Lower lobe of right lung (tissue), 2 donors: ENCODE measurements at places on chromosomes 11 and 22.

DNA sequence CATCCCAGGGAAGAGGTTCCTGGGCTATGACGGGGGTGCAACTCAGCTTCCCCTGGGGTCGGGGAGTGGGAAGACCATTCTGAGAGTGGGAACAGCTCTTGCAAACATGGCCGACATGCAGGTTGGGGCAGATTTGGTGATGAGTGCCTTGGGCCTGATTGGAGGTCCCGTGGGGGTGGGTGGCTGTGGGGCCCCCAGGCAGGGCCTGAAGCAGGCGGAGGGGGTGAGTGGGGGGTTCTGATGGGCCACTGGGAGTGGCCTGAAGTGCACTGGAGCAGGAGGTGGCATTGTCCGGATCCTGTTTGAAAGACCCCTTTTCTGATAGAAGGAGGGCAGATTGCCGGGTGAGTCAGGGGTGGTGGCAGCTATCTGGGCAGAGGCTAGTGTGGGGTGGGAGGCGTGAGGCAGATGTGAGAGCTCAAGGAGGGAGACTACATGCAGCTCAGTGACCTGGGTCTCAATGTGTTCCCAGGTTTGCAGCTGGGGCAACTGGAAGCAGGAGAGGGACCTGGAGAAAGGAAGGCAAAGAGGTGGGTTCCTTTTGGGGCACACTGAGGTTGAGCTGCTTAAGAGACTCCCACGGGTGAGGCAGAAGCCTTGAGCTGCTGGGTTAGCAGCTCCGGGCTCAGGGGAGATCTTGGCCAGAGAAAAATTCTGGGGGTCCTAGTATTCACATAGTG lies 15.1 kb downstream of the MYEOV start:
- no peak for DNase-seq

GRCh38 chr22:27690599-27690998 lies 111.0 kb downstream of the MN1 start:
- DNase-seq: no peak

DNA sequence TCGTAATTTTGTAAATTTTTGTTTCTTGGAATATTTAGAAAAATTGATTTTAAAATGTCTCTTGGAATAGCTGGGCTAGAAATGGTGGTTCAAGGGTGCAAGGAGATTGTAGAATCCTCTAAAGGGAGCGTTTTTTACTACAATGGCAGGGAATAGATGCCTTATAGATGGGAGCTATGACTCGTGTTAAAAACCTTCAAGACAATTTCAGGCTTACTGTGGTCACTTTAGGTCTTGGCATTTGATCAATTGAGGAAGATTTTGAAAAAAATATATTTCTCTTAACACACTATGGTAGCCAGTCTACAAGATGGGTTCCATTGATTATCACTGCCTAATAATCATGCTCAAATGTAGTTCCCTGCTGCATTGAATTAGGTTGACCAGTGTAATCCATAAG lies 25.0 kb downstream of the METTL15 start:
- DNase-seq: no peak

GRCh38 chr22:50008151-50009040 lies 4.2 kb downstream of the IL17REL start:
- peak; percentile 43 for DNase-seq

DNA sequence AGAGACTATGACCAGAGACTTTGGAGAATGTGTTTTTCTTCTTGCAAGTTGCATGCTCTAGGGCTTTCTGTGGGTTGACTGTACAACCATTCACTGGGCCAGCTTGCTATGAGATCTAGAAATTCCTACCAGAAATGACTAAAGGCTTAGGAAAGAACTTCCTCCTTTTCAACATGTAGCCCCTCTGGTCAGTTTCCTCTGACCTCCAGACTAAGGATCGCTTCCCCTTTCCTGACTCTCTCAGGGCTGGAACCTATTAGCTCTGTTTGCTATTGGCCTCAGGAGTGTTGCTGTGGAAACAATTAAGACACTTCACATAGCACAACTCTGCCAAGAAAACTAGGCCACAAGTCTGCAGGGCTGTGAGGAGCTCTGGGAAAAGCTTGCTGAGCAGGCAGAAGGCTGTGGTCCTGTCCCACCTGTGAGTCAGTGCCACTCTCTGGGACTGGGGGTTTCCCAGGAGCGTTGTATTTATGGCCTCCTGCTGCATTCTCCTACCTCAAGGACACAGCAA lies 10.7 kb downstream of the CRY2 start:
- peak; percentile 74 for DNase-seq

DNA sequence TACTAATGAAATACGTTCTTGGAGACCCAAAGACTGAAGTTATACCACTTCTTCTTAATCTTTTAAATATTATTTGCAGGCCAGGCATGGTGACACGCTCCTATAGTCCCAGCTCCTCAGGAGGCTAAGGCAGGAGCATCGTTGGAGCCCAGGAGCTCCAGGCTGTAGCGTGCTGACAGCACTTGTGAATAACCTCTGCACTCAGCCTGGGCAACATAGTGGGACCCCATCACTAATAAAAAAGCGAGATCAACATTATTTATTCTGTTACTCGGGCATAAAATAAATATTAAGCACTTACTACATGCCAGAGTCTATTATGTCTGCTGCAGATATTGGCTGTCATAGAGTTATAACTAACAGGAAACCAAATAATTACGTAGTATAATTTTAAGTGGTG lies 720 bp upstream of the MED17 start:
- no peak for DNase-seq

DNA sequence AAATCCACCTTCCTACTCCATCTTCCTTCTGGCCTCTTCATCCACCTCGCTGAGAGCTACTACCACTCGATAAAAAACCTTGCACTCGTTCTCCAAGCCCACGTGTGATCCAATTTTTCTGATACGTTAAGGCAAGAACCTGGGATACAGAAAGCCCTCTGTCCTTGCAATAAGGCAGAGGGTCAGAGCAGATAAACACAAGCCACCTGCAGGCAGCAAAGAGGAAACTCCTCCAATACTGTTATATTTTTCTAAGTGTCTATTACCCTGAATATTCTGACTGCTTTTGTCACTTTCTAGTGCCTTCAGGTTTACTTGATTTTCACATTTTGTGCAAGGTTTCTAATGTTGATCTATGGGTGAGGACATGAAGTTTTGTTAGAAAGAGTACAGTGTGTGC lies 26.6 kb downstream of the TRIM5 start:
- DNase-seq: no peak

GRCh38 chr11:67638535-67639437 lies 777 bp downstream of the TBX10 start:
- DNase-seq: no peak

- no peak for DNase-seq
Observed at GRCh38 chr11:28071305-28071704, 36.7 kb downstream of the KIF18A start.

- no peak for DNase-seq
Observed at GRCh38 chr11:119432484-119433357, 9.7 kb upstream of the THY1 start.

DNA sequence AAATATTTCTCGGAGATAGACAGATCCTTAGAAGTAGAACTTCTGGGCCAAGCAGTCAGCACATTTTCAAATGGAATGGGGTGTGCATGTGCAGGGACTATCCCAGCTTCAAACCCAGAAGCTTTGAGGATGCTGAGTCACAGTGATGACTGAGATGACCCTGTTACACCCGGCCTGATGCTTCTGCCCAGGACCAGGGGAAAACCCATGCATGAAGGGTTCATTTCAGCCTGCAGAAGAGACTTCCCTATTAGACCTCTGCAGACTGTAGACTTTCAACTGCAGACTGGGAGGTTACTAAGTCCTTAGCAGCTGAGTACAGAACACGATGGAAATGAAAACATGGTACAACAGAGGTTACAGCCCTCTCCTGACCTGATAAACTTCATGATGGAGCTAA lies 3.6 kb upstream of the OR2AT4 start:
- no peak for DNase-seq

DNA sequence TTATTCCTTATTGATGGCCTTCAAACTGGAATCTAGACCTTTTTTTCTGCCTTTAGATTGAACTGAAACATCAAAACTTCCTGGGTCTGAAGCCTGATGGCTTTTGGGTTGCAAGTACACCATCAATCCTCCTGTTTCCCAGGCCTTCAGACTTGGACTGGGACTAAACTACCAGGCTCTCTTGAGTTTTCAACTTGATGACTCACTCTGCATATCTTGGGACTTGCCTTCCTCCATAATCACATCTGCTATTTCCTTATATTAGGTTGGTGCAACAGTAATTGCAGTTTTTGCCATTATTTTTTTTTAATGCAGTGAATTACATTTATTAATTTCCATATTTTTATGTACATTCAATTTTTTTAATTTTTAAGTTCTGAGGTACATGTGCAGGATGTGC lies 7.0 kb downstream of the OR51B5 start:
- no peak for DNase-seq

GRCh38 chr11:3876613-3877012 lies 21.1 kb downstream of the STIM1 start:
- DNase-seq: no peak

DNA sequence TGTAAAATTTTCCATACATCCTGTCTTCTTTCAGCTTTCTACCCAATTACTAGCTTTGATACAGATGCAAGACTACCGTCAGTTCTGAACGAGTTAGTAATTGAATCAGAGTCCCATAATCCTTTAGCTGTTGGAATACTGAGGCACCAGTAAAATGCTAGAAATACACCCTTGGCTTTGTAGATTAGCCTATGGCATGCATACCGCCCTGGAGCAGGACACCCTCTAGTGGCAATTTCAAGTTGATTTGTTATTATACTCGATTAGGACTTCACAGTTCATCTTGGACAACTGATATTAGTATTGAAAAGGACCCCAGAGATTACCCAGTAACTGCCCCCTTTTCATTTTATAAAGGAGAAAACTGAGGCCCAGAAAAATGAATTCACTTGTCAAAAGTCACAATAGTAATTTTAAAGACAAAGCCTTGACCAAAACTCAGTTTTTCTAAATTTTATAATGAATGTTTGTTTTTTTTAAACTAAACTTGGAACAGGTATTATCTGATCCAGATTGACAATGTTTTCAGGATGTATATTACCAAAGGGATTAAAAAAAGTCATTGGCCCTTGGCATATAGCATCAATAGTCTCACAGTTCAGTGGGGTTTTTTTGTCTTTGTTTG lies 72.6 kb downstream of the HIPK3 start:
- no peak for DNase-seq

DNA sequence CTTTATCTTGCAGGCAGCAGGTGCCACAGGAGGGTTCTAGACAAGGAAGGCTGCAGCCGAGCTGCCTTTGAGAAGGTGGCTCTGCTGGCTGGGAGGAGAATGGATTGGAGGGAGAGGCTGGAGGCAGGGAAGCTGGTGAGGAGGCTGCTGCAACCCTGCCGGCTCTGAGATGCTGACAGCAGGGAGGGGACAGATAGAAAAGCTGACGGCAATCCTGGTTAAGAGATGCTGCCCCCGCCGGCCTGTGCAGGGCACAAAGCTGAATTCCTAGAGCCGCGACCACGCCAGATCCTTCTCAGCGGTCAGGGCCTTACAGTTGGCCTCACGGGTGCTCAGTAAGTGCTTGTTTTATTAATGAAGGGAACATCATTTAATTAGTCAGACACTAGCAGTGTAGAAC lies 105.4 kb downstream of the CACNA1I start:
- no peak for DNase-seq

GRCh38 chr22:46895753-46896152 lies 133.3 kb downstream of the TBC1D22A start:
- no peak for DNase-seq

GRCh38 chr22:22460635-22461034 lies 47.9 kb downstream of the ZNF280B start:
- no peak for DNase-seq

- peak; percentile 36 for DNase-seq
Observed at GRCh38 chr11:624705-625635, at the start of gene CDHR5. TSS of gene CDHR5 (minus strand) at chr11:624955. CDS start at chr11:624902, 53 bp downstream.

- DNase-seq: no peak
Observed at GRCh38 chr11:78381865-78382264, 35.8 kb downstream of the GAB2 start.

- DNase-seq: no peak
Observed at GRCh38 chr11:12845739-12846358, 163.3 kb upstream of the RASSF10 start.

- DNase-seq: no peak
Observed at GRCh38 chr22:47298017-47298785, 535.8 kb downstream of the TBC1D22A start.

- DNase-seq: no peak
Observed at GRCh38 chr11:79209540-79210266, 231.1 kb downstream of the TENM4 start.

DNA sequence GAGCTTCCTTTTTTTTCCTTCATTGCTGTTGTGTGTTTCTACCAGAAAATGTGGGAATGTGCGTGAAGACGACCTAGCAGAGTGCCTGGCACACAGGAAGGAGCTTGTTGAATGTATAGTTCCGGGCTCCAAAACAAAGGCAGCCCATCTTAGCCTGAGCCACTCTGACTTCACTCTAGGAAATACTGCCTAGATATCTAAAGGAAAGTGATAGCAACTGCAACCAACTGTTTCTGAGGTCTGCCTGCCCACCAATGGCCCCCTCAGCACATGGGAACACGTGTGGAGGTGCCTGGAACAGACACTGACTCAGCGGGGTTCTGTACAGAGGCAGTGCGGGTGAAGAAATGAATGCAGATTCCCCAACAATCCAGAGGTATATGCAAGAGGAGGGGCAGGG lies 14.7 kb upstream of the XBP1 start:
- no peak for DNase-seq

- no peak for DNase-seq
Observed at GRCh38 chr11:122305426-122306320, 189.7 kb upstream of the BLID start.

GRCh38 chr11:12765428-12765827 lies 91.2 kb downstream of the TEAD1 start:
- DNase-seq: no peak

DNA sequence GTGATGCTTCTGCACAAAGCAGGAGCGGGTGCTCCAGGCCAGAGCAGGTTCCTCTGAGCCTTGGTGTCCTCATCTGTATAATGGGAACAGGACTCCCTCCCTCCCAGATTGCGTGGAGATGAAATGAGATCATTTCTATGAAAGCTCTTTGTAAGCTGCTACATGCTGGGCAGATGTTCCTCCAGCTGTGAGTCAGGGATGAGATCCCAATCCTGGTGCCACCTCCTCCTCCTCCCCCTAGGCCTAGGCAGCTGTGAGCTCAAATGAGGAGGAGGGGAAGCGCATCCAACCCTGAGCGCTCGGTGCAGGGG lies 7.0 kb upstream of the CABP2 start:
- DNase-seq: no peak

DNA sequence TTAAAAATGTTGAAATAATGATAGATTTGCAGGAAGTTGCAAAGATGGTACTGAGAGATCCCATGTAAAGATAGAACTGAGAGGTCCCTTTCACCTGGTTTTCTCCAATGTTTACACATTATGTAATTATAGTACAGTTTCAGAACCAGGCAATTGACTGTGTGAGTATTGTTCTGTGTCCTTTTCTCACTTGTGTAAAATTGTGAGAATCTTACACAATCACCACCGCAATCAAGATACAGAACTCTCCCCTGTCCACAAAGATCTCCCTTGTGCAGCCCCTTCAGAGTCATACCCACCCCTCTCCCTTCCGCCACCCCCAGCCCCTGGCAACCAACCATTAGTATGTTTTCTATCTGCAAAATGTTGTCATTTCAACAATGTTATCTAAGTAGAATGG lies 119.8 kb upstream of the NAV2 start:
- no peak for DNase-seq

GRCh38 chr22:30235687-30236170 lies 10.8 kb downstream of the LIF start:
- DNase-seq: no peak
